ENCODE measurements at places on chromosomes 2 and 18.
A peak's percentile ranks its signal among the peaks of the same experiment; 100 is the strongest.

DNA sequence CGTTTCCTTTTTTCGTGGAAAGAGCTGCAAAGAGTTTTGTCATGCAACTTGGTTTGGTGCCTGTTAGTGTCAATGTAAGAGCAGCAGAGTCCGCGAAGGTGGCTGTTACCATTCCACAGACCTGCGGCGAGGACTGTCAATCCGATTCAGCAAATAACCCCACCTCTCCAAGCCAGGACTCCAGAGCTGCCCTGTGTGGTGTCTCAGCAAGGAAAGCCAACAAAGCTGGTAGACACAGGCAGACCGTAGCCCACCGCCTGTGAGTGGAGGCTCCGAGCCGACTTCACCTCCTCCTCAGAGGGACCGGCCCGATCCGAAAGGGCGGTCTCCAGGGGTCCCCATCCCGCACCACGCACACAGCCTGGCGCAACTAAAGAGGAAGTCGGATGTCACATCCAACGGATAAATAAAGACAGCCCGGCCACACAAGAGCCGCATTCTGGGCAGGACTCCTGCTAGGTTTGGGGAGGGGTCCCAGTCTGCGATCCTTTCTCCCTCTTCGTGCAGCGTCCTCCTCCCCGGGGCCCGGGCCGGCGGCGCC lies 819 bp downstream of the ANKRD44 start:
- peak; percentile 42 for DNase-seq

GRCh38 chr2:42965196-42965595 lies 172.8 kb upstream of the HAAO start:
- no peak for DNase-seq

- DNase-seq = no peak
These were observed 221.7 kb downstream of the PHLPP1 start for GRCh38 chr18:62937065-62937464.

DNA sequence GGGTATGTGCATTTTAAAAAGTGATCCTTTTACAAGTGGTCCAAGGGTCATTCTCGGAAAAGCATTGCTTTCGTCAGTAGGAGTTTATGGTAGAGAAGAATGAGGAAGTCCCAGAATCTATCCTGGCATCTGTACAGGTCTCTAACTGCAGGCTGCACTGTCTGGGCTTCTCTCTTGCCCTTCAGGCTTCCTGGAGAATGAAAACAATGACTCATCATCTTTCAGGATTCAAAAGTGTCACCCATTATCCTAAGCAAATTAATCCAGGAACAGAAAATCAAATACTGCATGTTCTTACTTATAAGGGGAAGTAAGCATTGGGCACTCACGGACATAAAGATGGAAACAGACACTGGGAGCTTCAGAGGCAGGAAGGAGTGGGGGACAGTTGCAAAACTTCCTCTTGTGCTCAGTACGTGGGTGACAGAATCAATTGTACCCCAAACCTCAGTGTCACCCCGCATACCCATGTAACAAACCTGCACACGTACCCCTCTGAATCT lies 60.2 kb upstream of the TXNDC2 start:
- no peak for DNase-seq

DNA sequence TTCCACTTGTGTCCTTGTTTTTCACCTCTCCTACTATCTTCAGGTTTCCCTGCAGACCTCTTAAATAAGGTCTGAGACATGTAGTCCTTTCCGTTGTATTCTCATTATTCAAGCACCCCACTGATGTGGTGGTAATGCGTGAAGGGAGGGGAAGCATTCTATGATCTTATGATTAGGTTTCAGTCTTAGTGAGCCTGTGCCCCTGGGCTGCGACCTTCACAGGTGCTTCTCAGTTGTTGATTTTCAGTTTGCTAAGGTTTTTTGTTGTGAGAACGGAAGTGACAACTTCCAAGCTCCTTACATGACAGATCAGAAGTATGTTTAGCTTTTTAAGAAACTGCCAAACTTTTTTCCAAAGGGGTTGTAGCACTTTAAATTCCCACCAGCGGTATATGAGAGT lies 41.3 kb downstream of the VPS54 start:
- no peak for DNase-seq

DNA sequence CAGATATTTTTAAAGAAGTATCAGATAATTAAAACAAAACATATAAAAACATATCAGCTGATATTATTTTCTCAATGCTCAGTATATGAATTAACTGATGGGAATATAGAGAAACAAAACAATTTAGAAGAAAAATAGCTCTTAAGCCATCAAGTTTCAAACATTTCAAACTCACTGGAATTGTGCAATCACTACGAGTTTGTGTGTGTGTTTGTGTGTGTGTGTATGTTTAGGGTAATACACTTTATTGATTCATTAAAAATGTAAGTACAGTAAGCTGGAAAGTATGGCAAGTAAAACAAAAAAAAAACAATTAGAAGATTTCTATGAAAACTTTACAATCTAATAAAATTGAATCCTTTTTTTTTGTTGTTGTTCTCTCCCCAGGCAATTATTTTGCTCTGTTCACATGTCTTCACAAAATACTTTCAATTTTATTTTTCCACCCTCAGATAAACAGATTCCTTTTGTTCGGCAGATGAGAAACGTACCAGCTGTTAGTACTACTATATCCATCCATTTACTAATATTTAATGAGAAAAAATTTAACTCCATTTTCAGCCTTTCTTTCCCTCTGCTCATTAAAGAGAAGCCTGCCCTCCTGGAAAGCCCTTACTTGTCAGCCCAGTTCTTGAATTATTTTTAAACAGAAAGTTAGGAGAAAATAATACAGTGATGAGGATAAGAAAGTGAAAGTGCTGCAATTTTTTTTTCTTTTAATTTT lies 87.6 kb downstream of the SLC8A1 start:
- DNase-seq = no peak

- DNase-seq = no peak
These were observed 36.8 kb upstream of the WIPF1 start for GRCh38 chr2:174634130-174635014.

DNA sequence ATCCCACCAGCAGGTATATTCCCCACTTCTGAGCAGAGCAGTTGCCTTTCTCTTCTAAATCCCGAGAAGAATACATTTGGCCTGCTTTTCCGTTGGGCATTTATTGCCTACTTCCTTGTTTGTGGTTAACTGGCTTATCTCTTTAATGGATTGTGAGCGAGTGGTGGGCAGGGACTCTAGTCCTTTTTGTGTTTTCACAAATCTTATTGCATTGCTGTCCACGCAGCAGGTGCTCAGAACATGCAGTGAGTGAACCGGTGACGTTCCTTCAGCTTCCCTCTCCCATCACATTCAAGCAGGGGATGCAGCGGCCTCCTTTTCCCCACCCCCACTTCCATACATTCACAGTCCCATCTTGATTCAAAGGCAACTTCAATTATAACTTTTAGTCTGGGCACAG lies 28.9 kb upstream of the GAREM2 start:
- no peak for DNase-seq

DNA sequence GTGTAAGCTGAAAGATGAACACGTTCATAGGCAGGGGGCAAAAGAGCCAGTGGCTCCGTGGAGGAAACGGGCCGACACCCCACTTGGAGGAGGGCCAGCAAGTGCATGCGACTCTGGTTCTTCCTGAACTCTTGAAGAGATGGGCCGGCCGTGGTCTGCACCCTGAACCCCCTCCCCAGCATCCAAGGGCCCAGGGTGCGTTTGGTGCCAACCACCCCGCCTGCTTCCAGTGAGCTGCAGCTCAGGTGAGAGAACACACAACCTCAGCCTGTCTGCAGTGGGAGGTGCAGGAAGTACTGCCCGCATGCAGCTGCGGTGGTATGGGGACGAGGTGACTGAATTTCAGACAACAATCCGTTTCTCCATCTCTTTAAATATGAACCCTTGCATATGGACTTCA lies 58.9 kb downstream of the ADNP2 start:
- DNase-seq = no peak

- DNase-seq = no peak
These were observed 47.3 kb upstream of the C1D start for GRCh38 chr2:68110102-68110501.

DNA sequence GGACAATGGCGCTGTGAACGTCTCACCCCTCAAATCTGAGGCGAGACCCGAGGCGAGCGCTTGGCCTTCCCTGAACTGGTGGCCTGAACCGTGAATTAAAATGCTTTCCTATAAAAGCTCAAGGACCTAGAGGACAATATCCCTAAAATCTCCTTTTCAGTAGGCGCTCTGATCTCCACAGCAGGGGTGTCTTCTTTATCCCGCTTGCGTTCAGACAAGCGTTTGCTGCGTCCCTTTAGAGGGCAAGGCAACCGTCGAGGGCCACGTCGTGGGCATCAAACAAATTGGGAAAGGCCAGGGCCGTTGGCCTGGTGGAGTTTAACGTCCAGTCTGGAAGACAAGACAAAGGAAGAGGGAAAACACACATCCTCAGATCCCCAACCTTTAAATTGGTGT lies 1.3 kb upstream of the RAX start:
- no peak for DNase-seq

GRCh38 chr18:77052983-77053309 lies 79.6 kb downstream of the MBP start:
- no peak for DNase-seq

DNA sequence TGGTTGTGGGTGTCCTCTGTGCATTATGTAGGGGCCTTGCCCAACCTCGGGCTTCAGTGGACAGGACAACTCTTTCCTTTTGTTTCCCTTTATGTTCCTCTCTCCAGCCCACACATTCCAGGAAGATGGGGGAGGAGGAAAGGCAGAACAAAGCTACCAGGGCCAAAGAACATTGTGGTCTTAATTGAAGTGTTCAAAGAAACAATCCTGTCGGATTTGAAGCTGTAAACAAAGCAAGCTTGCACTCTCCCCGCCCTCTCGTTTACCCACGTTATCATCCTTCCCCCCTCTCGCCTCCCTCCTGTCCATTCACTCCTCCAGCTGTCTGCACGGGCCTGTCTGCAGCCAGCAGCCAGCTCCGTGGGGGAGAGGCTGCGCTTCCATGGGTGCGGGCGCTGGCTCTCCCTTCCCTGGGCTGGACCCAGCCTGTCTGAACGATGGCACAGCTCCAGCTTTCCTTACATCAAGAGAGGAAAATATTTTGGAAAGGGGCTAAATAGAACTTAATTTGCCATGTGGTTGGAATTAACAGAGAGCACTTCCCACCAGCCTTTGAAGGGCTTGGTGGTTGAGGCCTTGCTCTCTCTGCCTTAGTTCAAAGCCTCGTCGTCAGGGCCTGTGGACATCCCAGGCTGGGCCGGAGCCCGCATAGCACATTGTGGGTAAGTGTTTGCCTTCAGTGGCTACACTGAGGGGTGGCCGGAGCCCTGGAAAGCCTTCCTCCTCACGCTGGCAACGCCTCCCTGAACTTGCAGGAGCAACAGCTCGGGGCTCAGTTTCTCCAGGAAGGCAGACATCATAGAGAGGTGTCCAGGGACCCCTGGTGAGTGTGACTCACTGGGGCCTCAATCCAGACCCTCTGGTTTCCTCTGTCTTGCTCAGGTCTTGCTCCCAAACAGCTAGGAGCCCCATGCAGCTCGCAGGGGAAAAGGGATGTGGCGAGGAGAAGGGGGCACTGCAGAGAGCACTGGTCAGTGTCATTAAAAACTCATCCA lies 60.6 kb upstream of the HS6ST1 start:
- DNase-seq = no peak

DNA sequence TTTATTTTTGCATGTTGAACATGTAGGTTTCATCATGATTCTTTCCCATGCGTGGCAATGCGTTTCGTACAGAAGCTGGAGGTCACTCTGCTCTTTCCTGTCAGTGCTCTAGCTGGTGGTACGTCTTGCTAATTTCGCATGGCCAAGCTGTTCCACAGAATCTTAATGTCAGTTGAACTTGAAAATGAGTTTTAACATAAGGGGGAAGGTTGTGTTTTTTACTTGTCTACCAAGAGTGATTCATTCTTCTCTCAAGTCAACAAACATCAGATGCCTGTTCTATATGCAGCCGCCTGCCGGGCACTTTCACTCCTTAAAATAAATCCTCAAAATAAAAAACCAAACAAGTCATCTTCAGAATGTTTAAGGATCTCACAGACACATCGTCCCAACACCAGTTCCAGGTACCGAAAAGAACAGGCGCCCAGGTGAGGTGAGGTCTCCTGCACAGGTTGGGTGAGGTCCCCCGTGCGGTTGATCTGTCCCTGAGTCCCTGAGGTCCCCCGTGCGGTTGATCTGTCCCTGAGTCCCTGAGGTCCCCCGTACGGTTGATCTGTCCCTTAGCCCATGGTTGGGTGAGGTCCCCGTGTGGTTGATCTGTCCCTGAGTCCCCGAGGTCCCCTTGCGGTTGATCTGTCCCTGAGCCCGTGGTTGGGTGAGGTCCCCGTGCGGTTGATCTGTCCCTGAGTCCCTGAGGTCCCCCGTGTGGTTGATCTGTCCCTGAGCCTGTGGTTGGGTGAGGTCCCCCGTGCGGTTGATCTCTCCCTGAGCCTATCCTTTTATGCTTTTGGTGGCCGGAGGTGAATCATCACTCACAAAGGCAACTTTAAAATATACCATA lies 57.0 kb upstream of the KCNG2 start:
- no peak for DNase-seq

DNA sequence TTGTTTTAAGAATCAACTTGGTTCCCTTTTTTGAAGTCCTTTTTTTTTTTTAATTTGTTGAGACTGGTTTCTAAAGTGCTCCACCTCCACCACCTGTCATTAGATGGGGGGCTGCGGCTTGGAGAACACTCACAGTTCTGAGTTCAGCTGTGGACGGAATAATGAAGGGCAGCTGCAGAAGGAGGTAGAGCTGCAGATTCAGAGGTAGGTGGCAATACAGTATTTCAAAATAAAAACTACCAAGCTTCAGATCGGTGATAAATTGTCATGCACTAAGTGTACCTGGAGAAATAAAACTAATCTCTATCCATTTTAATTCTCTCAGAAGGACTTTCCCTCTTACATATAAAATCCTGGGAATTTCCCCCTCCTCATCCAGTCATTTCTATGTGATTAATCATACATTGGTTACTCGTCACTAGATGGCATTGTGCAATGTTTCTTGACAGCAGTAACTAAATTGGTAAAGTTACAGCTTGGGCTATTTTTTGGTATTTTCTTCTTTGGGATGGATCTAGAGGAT lies 81.1 kb upstream of the SLC39A10 start:
- DNase-seq = no peak

DNA sequence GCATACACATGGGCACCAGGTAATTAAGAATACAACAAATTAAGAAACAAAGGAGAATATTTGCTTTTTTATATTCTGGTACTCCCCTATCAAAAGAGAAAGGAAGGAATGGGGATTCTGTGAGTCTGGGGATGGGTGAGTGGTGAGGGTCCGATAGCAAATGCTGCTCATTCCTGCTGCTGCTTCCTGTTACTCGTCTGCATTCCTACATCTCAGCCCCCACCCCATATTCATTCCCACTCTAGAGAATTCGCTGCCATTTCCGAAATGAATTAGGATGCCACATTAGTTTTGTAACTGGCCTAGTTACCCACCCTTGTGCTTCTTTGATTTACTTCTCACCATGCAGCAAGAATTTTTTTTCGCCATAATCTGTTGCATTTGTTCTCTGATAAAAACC lies 1905.3 kb upstream of the PIK3C3 start:
- DNase-seq = no peak

DNA sequence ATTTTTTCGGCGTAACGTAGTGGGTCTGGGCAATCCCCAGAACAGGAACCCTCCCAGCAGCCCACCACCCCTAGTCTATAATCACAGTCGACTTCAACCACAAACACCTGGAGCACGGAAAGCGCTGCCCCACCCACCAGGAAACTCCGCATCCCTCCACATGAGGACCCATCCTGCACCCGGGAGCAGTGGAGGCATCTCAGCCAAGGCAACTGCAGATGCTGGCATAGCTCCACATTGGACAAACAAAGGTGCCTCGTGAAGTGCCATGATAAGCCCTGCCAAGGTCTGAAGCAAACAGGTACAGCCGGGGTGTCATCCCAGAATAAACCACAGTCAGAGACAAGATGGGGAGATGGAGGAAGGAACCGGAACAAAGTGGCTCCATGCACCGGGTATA lies 24.3 kb upstream of the COPS8 start:
- DNase-seq = no peak
